Bronchial epithelial cell (primary cell): ENCODE measurements at places on chromosomes 3 and 15.

DNA sequence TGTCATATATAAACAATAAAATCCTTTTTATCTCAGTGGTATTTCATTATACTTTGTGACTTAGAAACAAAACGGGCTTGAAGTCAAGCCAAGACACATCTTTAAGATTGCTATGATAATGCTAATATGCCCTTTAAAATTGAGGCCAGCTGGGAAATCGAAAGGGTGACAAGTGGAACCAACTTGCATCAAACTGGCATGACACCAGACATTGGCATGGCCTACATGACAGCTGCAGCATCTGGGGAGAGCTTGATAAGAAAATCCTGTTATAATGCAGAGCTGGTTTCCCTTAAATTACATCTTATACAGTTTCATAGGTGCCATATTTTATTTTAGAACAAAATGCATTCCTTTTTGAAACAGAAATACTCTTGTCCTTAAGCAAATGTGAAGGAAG, 325.2 kb downstream of the ZBBX start:
- no peak for DNase-seq

- no peak for DNase-seq
Measured at GRCh38 chr15:48850648-48851047, 27.3 kb upstream of the EID1 start.

DNA sequence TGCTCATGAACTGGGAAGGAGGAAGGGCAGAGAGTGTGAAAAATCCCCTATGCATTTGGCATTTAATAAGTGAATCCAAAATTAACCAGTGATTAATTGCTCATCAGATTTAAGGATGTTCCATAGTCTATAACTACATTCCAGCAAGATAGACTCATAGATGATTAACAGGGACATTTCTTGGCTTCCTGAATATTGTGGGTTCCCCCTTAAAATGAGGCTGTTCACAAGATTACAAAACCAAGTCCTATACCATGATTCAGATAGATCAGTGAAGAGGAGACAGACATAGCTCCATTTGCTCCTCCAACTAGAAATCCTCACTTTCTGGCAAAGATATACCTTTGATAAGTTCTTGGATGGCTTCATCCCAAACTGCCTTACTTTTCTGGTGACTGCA, 15.4 kb downstream of the RASGRP1 start:
- peak; percentile 58 for DNase-seq

- no peak for DNase-seq
Measured at GRCh38 chr15:56128081-56128480, 115.6 kb downstream of the RFX7 start.

DNA sequence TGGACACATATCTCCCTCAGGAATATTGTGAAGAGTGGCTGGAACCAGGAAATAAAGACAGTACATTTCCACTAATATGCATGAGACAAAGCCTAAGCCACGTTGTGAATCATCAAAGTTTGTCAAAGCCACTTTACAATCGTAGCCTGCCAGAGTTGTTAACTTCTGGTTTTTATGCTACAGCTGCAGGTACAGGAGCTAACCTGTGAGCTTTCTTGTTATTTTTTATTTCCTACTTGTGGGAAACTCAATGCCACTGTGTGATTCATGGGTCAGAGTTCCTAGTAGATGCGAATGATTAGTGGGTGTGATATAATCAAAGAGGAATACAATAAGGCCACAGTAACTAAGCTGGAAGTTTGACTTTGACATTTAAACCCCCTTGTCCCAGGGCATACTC, 44.4 kb upstream of the TEX9 start:
- DNase-seq = peak; percentile 11

DNA sequence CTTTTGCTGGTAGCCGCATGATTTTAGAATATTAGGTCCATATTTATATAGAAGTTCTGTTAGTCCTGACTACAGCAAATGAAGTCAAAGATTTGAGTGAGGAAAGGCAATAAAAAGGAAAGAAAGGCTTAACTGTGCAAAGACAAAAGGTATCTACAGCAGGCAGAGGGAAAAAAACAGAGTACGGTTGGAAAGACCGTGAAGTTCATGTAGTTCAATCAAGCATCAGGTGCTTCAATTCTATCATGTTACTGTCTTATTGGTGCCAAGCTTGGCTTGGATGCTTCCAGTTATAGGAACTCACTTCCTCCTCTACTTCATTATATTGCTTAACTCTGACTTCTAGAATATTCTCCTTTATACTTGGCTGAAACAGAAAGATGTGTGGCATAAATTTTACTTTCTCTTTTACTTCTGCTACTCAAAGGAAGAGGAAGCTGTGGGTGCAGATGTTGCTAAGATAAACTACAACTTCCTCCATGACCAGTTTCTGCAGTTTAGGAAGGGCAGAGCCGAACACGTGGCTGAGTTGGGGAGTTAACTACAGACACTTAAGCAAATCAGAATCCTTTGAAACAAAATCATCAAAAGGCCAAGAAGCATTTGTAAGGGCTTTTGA, 72.6 kb upstream of the ZBED2 start:
- peak; percentile 42 for DNase-seq

DNA sequence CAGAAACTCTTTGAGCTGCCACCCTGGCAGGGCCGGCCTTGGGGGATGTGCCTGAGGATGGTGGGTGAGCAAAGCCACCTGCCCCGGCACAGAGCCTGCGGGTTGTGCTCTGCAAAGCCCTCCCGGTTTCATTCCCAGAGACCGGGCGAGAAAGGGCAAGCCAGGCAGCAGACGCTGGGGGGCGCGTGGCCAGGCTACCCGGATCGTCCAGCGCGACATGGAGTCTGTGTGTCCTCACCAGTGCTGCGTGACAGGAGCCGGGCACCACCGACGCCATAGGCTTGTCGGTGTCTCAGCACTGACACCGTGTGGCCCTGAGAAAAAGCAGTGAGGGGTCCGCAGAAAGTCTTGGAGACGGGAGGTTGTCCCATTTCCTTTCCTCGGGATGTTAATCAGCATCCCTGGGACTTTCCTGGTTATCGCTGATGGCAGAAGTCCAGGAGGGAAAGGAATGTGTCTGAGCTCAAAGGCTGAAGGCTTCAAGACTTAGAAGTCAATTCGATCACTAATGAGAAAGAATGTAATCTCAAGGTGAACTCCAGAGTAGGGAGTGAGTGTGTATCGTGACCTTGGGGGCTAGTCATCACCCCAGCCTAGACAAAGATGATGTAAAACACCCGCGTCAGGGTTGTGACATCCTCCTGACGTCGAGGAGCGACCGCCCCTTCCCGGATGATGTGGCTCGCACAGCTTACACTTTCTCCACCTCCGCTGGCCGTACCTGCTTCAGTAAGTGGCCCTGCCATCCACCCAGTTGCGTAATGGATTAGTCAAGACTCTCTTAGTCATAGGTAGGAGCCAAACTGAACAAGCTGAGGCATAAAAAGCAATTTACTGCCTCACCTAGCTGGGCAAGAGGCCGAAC, 36.3 kb upstream of the PLA2G4E start:
- peak; percentile 100 for DNase-seq

DNA sequence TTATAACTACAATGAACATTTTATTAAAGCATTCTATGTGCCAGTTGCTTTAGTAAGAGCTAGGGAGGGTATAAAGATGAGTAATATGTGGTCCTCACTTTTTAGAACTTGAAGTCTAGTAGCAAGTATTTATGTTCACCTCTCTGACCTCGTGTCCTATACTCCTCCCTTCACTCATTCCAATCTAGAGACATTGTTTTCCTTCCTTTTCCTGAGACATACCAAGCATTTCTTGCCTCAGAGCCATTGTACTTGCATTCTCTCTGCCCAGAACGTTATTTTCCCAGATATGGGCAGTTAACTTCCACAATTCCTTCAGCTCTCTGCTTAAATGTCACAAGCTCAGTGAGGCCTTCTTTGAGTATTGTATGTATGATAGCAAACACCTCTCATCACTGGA, 408.6 kb downstream of the PDCD6IP start:
- no peak for DNase-seq
